ENCODE measurements at places on chromosomes 2 and 18.
A peak's percentile ranks its signal among the peaks of the same experiment; 100 is the strongest.

DNA sequence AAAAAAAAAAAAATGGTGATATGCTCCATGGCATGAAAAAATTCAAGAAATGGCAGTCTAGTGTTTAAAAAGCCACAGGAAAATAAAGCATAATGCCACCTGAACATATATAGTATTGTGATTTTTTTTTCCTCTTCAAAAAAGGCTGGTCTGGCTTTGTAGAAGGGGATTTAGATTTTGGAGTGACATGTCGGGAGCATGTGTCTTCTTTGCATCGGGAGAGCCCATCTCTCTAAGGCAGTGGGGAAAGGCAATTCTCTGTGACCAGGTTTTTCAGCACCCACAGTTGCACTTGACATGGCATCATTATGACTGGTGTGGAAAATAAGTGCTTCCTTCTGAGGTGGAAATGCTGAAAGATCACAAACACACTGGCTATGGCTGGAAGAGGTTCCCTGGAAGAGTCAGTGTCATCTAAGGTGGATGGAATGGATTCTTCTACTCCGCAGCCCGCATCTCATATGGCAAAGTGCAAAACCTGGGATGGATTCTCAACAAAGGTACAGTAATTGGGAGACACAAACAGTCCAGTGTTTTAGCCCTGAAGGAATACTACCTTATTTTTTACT, 172.5 kb downstream of the AGAP1 start:
- no peak for DNase-seq

DNA sequence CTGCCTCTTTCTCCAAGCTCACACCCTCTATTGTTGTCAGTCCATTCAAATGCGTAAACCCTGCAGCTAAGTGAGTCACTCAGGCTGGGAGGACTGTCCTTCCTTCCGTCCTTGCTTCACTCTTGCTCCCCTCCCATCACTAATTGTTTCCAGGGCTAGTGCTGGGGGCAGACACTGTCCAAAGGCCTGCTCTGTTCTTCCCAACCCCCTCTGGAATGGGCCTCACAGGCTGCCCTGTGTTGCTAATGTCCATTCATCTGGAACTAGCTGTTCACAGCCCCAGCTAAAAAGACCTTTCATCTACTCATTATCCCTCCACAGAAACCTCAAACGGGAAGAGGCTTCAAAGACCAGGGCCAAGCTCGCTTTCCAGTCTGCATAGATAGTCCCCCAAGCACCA, 31.9 kb upstream of the NRP2 start:
- no peak for DNase-seq

GRCh38 chr2:8204711-8205110, 477.1 kb upstream of the ID2 start:
- no peak for DNase-seq

DNA sequence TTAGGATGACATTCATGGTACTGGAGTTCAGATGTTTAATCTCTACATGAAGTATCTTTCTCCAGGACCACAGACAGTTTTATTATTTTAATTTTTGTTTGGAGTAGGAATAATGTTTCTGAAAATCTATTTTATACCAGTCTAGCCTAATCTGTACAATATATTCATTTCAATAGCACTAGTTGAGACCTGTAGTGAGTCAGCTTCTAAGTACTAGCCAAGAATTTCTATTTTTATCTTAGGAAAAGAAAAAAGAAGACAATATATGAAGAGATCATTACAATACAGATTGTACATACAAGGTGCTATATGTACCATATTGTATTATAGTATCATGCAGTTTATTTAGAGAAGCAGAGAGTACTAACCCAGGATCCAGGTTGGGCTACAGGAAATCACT, 826.9 kb upstream of the PIK3C3 start:
- no peak for DNase-seq

- no peak for DNase-seq
Measured at GRCh38 chr2:14424478-14425390, 207.8 kb upstream of the LRATD1 start.

DNA sequence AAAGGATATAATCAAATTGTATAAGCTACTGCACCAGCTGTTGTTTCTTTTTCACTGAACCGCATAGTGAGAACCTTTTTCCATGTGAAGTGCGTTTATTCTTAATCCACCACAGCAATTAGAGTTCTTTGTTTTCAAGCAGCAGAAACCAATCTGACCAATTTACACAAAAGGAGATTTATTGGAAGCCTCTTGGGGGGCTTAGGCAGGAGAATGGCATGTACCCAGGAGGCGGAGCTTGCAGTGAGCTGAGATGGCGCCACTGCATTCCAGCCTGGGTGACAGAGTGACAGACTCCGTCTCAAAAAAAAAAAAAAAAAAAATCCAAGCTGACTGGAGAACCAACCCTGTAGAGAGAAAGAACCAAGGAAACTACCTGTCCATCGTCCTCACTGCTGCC, 10.0 kb downstream of the ADNP2 start:
- DNase-seq = no peak

- no peak for DNase-seq
Measured at GRCh38 chr2:64832936-64833335, 156.3 kb upstream of the SLC1A4 start.

DNA sequence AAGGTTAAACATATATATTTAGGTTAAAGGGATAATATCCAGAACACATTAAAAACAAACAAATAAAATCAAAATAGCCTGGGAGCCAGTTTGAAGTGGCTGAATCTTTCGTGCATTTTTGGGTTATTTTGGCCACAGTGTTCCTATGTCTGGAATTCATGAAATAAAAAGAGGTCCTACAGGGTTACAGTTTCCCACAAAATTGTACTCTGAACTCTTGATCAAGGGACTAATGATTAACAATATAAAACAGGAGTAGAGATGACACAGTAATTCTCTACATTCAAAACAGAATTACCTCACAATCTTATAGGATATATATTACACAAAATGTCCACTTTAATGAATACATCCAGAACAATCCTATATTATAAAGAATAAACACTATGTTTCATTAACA, 24.9 kb downstream of the VPS4B start:
- no peak for DNase-seq

- DNase-seq = no peak
Measured at GRCh38 chr2:77578354-77578753, 56.2 kb upstream of the LRRTM4 start.

GRCh38 chr2:70680735-70681134, 87.3 kb downstream of the ADD2 start:
- DNase-seq = no peak

DNA sequence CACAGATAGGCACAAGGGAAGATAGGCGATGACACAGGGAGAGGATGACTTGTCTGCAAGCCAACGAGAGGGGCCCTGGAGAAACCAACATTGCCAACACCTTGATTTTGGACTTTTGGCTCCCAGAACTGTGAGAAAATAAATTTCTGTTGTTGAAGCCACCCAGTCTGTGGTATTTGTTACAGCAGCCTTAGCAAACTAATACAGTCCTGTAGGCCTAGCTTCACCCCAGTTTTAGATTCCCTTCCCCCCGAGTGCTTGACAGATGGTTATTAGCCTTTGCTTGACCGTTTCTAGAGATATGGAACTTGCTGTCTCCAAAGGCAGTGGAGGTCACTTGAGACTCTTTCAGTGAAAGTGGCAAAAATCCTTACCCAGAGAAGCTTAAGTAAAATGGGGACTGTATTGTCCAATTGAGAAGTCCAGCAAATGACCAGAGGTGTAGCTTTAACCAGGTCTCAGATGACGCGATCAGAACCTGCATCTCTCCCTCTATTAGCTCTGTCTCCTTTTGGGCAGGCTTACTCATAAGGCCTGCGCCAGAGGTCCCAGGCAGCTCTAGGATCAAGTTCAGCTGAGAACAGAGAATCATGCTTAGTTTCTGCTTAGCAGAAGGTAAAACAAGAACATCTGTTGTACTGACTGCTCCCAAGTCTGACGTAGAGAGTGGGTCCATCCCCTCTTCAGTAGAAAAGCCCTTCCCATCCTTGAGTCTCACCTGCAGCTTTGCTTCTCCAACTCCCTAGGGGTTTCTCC, 50.4 kb downstream of the MFSD6 start:
- DNase-seq = no peak

DNA sequence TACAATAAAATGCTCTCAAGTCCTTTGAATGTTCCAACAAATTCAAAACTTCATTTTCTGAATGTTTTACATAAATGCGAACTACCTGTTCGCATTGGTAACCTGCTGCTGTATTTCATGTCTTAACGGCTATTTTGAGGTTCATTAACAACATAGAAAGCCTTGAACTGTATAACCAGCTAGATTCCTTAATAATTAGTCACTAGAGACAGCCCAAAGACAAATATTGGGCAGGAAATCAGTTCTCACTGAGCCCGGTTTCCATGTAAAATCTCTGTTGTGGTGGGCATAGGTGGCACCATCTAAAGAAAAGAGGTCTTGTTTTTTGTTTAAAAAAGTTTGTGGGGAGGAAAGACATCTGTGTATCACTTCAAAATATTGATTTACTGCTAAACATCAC, 29.2 kb downstream of the PDIA6 start:
- DNase-seq = no peak

DNA sequence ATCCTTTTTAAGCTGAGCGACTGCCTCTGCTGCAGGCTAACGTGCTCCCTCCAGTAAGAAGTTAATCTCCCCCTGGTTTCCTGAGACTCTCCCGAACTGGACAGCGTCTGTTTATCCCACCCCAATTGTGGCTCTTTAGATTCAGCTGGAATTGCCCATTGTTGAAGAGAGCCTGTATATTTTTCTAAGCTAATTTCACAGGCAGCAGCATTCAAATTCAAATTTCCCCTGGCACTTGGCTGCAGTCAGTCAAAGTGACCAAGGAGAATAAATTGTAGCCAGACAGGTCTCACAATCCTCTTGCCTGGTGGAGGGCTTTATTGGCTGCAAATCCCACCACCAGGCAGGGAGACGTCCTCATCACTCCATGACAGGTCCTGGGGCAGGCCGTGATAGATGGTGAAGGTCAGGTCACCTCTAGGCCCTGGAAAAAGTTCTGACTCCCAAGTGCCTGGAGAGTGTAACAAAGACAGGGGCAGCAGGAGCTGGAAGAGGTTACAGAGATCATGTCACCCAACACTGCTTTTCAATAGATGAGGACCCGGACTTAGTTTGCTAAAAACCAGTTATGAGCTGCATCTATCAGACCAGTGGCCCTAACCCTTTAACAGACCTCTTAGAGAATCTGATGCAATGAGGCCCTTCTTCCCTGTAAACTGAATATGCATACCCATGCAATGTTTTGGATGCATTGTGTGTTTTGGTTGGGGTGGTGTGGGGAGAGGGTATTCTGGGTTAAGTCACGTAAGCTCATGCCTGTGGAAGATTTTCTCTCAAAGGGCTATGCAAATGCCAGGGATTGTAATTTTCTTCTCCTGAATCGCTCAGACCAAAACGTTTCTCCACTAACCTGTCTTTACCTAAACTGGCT, 32.3 kb upstream of the C18orf32 start:
- no peak for DNase-seq

DNA sequence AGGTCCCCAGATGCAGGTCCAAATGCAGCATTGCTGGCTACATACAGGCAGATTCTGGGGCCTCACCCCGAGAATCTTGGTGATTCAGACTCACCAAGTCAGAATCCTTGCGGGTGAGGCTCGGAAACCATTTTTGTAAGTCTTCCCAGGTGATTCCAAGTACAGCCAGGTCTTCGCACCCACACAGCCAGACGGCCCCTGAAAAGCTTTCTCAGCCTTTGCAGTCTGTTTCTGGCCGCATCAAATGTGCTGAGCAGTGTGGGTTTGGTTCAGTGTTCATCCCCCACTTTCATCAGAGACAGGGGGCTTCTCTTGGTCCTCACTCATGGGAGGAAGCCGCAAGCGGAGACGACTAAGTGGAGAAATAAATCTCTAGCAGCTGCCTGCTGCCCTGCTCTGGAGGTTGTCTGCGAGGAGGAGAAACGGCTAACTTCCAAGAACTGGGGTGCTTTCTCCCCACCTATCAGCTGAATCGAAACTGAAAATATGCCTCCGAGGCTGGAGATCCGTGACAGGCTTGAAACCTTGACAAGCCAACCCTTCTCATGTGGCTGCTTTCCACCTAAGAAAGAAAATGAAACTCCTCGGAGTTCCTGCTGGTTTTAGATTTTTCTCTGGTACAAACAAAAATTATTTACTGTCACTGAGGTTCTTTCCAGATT, 8.9 kb upstream of the TMEM185B start:
- peak; percentile 52 for DNase-seq

DNA sequence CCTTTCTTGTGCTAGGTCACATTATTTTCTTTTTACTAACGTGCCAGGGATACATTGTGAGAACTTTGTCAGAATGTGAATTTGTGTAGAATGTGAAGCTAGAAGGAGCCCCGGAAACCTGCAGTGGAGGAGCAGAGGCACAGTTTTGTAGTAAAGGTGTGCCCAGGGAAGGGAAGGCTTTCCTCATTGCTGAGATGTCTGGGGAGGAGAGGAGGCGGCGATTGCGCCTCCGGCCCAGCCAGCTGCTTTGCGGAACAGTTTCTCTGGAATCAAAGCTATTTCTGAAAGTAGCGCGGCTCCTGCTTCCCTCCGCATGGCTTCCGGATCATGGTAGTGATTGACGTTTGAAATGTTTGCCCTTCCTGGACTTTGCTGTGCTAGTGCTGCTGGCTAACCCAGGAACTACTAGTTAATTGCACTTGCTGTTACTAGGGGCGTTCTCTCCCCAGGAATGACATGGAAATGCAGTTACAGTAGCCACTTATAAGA, 83.1 kb upstream of the RBM44 start:
- DNase-seq = no peak

DNA sequence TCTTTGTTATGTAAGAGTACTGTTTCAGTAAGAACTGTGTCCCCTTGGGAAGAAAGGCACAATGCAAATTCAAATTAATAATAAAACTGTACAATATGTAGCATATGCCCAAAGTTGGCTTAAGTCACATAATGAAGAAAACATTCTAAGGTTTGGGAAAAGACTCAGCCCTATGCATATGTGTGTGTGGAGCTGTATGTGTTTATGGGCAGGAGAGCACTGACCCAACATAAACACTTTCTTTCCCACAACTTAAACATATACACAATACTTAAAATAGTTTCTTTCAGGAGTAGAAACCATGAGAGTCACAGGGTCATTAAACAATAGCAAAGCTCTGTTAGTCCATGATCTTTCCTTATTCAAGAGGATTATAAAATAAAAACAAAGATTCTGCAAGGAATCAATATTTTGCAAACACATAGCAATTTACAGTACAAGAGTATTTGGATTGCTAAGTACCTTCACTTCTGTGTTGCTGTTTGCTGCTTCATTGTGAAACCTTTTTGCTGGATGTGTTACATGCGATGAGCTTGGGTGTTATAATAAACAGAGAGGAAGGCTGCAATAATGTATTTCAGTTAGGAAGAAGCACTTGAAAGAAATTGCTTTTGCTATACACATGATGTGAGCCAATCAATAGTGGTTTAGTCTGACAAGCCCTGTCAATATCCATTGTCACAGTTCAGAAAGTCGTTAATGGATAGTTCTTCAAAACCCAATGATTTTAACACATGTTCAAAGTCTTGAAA, 347.3 kb downstream of the ARHGAP15 start:
- DNase-seq = no peak

DNA sequence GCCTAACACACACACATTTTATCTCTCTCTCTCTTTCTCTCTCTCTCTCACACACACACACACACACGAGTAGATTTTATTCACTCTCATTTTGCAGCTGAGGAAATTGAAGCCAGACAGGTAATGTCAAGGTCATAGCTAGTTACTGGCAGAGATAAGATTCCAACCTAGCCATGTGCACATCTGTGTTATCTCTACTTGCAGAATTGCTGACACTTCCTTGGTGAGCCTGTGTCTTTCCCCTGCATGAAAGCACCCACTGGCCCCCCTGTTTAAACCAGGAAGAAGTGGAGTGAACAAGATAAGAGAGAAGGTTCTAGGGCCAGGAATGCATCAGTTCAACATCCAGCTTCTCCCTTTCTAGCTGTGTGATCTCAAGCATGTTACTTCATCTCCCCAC, 423.7 kb downstream of the TXNL1 start:
- no peak for DNase-seq

Measured in stimulated activated CD4-positive, alpha-beta T cell treated with anti-CD3 and anti-CD28 coated beads, Interleukin-2, amount 100 ng/mL, for 48 hours (primary cell).